ENCODE measurements at places on chromosomes 1 and 21. TPM values are rescaled to one million over a fixed set of nuclear protein-coding genes. Genes with fewer than 3 reads are reported as not detected.

Gene GREM2
- total RNA-seq: 1.3 TPM

Gene MANEAL
- 0.97 TPM for total RNA-seq

Gene ARHGEF10L
- 18.7 TPM for total RNA-seq

Gene ADGRB2
- total RNA-seq: 14.2 TPM

Gene HIVEP3
- 1.6 TPM for total RNA-seq

Gene FMO1
- under 0.01 TPM for total RNA-seq

Gene SLC6A9
- 15.1 TPM for total RNA-seq

Gene KRTAP10-6
- not detected for total RNA-seq

Gene CHI3L1
- total RNA-seq: 136 TPM

Gene KCNJ15
- total RNA-seq: under 0.01 TPM

Gene OR2G6
- total RNA-seq: not detected

Gene GOLT1A
- not detected for total RNA-seq

All from fibroblast of villous mesenchyme (primary cell).